ENCODE measurements at places on chromosomes 4 and X.

DNA sequence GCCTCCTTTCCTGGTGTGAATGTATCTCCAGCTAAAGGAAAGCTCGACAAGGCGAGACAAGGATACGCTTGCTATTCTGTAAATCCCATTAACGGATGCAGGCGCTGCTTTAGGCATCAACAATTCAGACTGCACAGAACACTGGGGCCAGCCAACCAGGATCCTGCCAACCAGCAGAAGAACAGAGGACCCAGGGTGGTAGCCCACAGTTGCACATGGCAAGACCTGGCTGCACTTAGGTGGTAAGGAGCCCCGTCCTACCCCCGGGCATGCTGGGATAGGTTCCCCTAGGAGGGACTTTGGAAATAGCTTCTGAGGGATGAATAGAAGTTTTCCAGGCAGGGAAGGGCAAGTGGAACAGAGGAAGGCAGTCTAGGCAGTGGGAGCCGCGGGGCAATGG is 20.7 kb downstream of the PSAPL1 start:
- no peak for DNase-seq

DNA sequence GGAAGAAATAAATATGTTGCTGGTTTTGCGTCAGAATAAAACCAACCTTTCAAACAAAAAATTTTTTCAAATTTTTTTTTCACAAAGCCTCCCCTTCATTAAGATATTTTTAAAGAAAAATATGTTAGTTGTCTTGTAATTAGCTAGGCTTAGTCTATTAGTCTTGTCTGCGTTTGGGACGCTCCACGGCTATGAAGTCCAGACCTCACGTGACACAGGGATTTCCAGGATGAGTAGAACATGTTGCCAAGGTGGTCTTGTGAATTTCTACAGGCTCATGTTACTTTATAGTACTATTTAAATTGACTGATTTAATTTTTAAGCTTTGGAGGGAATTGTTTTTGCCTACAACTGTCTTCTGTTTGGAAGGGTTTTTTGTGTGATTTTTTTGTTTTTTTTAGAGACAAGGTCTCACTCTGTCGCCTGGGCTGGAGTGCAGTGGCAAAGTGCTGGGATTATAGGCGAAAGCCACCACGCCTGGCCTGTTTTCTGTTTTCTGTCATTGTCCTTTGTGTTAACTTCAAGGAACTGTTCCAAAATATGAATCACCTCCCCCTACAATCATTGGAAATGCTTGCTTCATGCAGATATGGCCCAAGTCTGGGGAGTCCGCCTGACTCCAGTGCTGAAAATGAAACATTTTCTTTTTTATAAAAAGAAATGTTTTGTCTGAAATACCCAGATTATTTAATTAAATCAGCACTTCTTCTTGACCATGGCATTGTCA is 26.2 kb downstream of the TMEM144 start:
- no peak for DNase-seq

DNA sequence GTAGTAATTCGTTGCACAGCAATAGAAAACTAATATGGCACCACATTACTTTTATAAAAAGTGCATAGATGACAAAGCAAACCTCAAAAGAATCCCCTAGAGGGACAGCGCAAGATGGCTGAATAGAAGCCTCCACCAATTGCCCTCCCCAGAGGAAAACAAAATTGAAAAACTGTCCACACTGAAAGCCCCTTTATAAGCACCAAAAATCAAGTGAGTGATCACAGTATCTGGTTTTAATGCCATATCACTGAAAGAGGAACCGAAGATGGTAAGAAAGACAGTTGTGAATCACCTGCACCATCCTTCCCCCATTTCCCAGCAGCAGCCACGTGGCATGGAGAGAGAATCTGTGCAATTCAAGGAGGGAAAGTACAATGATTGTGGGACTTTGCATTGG is 522.2 kb downstream of the GLUD2 start:
- DNase-seq: no peak

DNA sequence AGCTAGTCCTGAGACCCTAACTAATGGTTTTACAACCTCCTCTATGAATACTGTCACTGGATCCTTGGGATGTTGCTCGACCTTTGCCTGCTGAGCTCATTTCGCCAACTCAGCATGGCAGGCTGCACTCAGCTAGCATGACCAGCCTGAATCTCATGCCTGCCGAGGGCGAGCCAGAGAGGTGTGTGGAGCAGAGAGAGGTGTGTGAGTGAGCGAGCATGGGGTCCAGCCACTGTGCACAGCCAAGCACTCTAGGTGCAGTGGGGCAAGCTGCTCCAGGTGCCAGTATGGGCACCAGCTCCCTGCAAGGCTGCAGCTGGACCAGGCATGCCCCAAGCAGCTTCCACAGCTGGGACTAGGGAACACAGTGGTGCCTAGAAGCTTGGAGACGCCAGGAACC is 410.9 kb downstream of the PCDH10 start:
- DNase-seq: no peak

GRCh38 chr4:176902710-176903323 is 110.1 kb upstream of the VEGFC start:
- DNase-seq: peak; percentile 97

GRCh38 chr4:107747748-107748486 is 27.9 kb upstream of the PAPSS1 start:
- no peak for DNase-seq

DNA sequence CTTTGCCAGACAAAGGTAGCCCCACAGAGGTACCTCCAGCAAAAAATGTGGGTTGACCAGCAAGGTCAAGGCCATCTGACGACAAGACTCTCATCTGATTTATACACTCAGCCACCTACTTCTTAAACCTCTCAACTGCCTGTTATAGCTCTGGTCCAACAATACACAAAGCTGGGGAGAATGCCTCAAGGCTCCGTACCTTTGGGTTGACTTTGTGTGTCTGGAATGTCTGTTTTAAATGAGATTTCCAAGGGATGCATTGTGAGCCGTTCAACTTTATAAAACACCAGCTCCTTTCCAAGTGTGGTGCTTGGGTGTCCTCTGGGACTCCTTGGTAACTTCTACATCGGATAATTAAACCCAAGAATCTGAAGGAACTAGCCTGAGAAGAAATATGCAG is 167.0 kb upstream of the RPL34 start:
- DNase-seq: no peak

Data from fibroblast of skin of right quadriceps (primary cell).